ENCODE measurements at places on chromosomes 4 and X. TPM values are rescaled to one million over a fixed set of nuclear protein-coding genes. Genes with fewer than 3 reads are reported as not detected.

The DRD5 gene
- not detected for total RNA-seq

The TBC1D8B gene
- total RNA-seq: 1.6 TPM

The SYN1 gene
- total RNA-seq: not detected

The DCAF8L2 gene
- total RNA-seq: not detected

The MANBA gene
- 53.4 TPM for total RNA-seq

DNA sequence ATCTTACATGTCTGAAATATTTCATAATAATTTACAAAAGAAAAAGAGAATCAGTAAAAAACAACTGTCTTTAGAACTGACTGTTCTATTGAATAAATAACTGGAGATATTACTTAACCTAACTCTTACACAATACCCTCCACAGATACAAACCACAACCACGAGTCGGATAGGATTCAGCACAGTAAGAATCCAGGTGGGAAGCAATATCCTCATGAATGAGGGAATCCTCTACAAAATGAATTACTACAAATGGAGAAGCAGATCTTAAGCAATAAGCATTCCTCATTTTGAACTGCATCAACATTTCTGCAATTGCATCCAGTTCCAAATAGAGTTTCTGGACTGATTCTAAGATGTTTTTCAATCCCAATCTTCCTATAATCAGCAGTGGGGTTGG lies 227.1 kb downstream of the SH2D1A start:
- H3K4me1 ChIP-seq: no peaks in the 10 kb centered on the region
- H3K27me3 ChIP-seq: no peaks in the 10 kb centered on the region
- no peaks in the 10 kb centered on the region for H3K36me3 ChIP-seq
- no peak for DNase-seq
- H3K4me3 ChIP-seq: no peak overlapping the region

GRCh38 chr4:183435803-183436202 lies 8.6 kb upstream of the CDKN2AIP start:
- no peak for DNase-seq
- no peaks in the 10 kb centered on the region for H3K36me3 ChIP-seq
- H3K27me3 ChIP-seq: no peaks in the 10 kb centered on the region
- H3K4me3 ChIP-seq: no peak overlapping the region
- no peak overlapping the region for H3K27ac ChIP-seq

DNA sequence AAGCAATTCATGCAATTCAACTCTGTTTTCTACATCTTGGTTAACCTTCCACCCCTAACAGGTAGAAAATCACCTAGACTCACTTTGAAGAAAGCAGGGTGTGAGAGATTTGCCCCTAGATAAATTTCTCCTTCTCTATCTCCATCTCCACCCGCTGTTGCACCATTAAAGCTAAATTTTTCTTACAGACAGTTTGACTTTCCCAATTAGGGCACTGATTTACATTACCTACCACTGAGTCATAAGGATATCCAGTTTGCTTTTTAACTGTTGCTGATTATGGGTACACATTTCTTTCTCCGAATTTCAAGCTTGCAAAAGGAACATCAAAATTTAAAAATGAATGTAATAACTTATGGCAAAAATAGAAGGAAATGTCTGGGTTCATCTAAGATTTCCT lies 13.0 kb downstream of the SLC7A11 start:
- no peaks in the 10 kb centered on the region for H3K27me3 ChIP-seq
- H3K4me1 ChIP-seq: peaks cover 36% of the 10 kb centered on the region
- no peak overlapping the region for H3K4me3 ChIP-seq
- H3K36me3 ChIP-seq: no peaks in the 10 kb centered on the region

GRCh38 chr4:119626943-119627266 lies 1.7 kb downstream of the PDE5A start:
- DNase-seq: no peak
- H3K36me3 ChIP-seq: no peaks in the 10 kb centered on the region
- no peak overlapping the region for H3K27ac ChIP-seq
- peaks cover 19% of the 10 kb centered on the region for H3K27me3 ChIP-seq

- no peaks in the 10 kb centered on the region for H3K27me3 ChIP-seq
- no peaks in the 10 kb centered on the region for H3K36me3 ChIP-seq
- no peak overlapping the region for H3K4me3 ChIP-seq
- no peak overlapping the region for H3K27ac ChIP-seq
- H3K4me1 ChIP-seq: no peaks in the 10 kb centered on the region
These were observed 111.7 kb downstream of the FRMPD4 start for GRCh38 chrX:12249997-12250396.

- H3K4me3 ChIP-seq: peak overlapping the region; percentile 67
- DNase-seq: peak; percentile 4
- no peak overlapping the region for H3K27ac ChIP-seq
- H3K36me3 ChIP-seq: peaks cover 8% of the 10 kb centered on the region
These were observed 808 bp downstream of the THAP6 start for GRCh38 chr4:75514949-75515612.

DNA sequence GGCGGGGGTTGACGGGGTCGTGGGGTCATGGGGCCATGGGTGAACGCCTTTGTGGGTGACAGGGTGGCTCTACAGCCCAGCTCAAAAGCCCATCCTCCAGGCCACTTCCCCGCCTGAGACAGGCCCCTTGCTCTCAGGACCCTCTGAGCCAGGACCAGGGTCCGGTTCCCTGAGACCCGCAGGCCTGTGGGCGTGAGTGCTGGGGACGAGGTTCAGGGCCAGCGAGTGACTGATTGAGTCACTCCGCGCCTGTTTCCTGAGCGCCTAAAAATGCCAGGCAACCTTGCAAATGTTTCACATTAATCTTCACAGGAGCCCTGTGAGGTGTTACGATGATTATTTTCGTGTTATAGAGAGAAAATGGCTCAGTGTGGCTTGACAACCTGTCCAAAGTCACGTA lies 97.8 kb downstream of the ZNF674 start:
- H3K36me3 ChIP-seq: peaks cover 1% of the 10 kb centered on the region
- no peak overlapping the region for H3K27ac ChIP-seq
- H3K4me3 ChIP-seq: peak overlapping the region; percentile 59
- H3K27me3 ChIP-seq: no peaks in the 10 kb centered on the region
- no peak for DNase-seq

DNA sequence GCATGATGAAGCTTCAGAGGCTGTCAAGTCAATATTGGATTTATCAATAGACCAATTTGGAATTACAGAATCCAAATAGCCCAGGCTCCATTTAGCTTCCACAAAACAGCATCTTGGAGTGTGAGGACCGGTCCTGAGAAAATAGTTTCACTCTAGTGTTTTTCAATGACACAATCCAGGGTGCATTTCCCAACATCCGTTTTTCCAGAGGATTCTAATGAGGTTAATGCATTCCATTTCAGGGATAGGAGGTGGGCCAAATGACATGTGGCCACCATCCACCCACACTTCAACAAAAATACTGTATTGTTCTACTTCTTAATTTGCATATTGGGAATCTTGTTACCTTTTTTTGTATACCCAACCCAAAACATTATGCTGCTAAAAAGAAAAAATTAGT lies 229.8 kb upstream of the LDB2 start:
- H3K4me1 ChIP-seq: peaks cover 12% of the 10 kb centered on the region
- H3K36me3 ChIP-seq: no peaks in the 10 kb centered on the region
- no peak overlapping the region for H3K4me3 ChIP-seq
- no peaks in the 10 kb centered on the region for H3K27me3 ChIP-seq
- H3K27ac ChIP-seq: no peak overlapping the region

DNA sequence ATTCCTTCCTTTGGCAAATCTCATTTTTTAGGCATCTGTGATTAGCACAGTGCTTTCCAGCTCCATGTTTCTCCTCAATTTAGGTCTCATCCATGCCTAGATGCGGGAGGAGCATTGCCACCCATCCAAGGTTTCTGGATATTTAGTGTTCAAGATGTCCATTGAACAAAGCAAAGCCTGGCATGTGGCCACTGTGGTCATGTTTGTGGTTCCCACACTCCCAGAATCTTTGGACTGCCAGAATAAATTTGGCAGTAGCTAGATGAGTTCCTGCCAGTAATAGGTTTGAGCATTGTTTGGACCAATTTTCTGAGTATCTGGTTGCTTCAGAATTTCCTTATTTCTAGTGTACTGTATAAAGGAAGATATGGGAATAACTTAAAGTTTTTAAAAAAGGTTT lies 1124.1 kb downstream of the ADGRL3 start:
- H3K4me1 ChIP-seq: peaks cover 12% of the 10 kb centered on the region
- no peak for DNase-seq
- no peak overlapping the region for H3K27ac ChIP-seq
- H3K4me3 ChIP-seq: no peak overlapping the region

DNA sequence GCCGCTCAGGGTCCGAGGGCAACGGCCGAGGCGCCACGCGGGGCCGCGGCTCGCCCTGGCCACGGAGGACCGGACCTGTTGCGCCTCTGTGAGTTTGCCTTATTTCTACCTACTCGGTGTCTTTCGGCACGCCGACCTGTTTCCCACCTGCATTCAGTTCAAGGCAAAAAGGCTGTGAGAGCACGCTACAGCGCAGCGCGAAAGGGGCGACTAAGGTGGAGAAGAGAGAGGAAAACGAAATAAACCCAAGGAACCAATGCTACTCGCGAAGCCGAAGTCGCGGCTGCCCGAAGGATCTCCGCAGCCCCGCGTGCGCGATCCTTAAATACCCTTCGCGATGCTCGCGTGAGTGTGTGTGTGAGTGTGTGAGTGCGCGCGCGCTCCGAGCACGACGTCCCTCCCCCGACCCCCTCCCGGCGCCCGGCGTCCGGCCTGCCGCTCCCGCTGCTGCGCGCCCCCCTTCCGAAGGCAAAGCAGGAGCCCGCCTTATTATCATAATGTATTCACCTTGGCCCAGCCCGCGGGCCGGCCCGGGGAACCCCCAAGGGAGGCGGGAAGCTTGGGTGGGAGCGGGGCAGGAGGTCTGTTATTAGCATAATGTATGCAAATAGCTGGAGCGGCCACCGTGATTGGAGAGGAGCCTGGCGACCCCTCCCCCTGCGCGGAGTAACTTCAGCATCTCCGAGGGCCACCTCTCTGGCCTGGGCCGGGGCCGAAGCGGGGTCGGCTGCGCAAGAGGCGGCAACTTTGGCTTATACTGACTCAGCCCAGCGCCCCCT lies at the start of gene COL25A1:
COL25A1 (minus strand) TSS at position 298 of the 779 bp plus-strand sequence.
- H3K27ac ChIP-seq: no peak within 1 kb of the TSS
- H3K4me1 ChIP-seq: peaks cover 10% of the 10 kb centered on the region
- DNase-seq: peak; percentile 95
- H3K36me3 ChIP-seq: no peaks in the 10 kb centered on the region
- peaks cover 67% of the 10 kb centered on the region for H3K27me3 ChIP-seq
- H3K4me3 ChIP-seq: peak within 1 kb of the TSS; percentile 45

GRCh38 chrX:7068939-7069367 lies 78.6 kb upstream of the STS start:
- no peaks in the 10 kb centered on the region for H3K27me3 ChIP-seq
- H3K27ac ChIP-seq: no peak overlapping the region
- no peaks in the 10 kb centered on the region for H3K4me1 ChIP-seq
- no peaks in the 10 kb centered on the region for H3K36me3 ChIP-seq
- peak; percentile 18 for DNase-seq
- H3K4me3 ChIP-seq: no peak overlapping the region

DNA sequence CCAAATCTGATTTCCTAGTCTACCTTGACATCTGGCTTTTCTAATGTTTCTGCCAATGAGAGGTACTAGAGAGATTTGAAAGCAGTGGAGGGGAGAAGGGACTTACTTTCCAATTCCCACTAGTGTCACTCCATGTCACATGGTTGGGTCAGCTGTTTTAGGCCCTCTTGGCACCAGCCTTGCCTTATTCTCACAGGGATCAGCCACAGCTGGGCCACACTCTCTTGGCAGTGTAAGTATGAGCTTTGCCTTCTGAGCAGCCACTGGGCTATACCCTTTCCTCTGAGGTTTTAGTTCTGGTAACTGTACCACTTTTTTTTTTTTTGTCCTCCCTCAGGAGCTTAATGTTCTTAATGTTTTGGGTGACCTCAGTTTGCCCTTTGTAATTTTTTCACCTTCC lies 10.2 kb upstream of the ADH1C start:
- H3K36me3 ChIP-seq: no peaks in the 10 kb centered on the region
- no peaks in the 10 kb centered on the region for H3K27me3 ChIP-seq
- no peak overlapping the region for H3K4me3 ChIP-seq
- H3K27ac ChIP-seq: no peak overlapping the region
- H3K4me1 ChIP-seq: no peaks in the 10 kb centered on the region

DNA sequence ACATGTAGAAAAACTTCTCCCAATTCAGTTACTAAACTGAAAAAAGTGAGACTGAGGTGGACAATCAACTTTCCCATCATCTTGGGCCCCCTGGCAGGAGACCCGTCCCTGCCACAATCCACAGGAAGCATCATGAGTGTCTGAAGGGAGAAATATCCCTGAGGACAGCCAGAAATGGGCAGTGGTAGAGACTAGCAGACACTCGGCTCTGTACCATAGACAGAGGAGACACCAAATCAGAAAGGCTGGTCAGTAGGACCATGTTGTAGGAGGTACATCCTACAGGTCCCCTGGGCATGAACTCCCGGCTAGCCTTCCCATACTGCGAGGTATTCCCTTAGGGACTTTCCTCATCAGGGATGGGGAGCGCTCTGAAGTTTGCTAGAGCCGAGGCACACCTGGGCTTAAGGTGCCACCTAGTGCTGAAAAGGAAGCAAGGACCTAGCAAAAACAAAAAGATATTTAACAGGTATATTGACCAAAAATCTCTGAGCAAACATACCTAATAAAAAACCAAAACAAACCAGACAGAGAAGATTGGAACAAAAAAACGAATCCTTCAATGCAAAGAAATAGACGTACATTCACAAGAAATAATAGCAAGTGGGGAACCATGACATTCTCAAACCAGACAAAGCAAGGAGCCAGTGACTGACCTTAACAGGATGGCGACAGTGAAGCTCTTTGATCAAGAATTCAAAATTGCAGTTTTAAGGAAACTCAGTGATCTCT lies 55.6 kb downstream of the HAUS3 start:
- H3K27me3 ChIP-seq: no peaks in the 10 kb centered on the region
- DNase-seq: peak; percentile 76
- H3K4me3 ChIP-seq: no peak overlapping the region
- no peaks in the 10 kb centered on the region for H3K36me3 ChIP-seq

GRCh38 chr4:6235901-6236640 lies 33.6 kb upstream of the WFS1 start:
- H3K4me1 ChIP-seq: no peaks in the 10 kb centered on the region
- no peak overlapping the region for H3K27ac ChIP-seq
- no peak for DNase-seq
- H3K36me3 ChIP-seq: no peaks in the 10 kb centered on the region
- H3K4me3 ChIP-seq: no peak overlapping the region
- no peaks in the 10 kb centered on the region for H3K27me3 ChIP-seq

GRCh38 chrX:48893556-48894348 lies 3.8 kb downstream of the TIMM17B start:
- no peaks in the 10 kb centered on the region for H3K36me3 ChIP-seq
- H3K27me3 ChIP-seq: no peaks in the 10 kb centered on the region
- no peak for DNase-seq
- H3K4me3 ChIP-seq: no peak overlapping the region

DNA sequence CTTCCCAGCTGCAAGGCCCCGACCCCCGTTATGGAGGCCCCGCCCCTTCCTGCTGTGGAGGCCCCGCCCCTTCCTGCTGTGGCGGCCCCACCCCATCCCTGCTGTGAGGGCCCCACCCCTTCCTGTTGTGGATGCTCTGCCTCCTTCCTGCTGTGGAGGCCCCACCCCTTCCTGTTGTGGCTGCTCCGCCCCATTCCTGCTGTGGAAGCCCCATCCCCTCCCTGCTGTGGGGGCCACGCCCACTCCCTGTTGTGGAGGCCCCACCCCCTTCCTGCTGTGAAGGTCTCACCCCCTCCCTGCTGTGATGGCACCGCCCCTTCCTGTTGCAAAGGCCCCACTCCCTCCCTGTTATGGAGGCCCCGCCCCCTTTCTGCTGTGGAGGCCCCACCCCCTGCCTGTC lies 104.9 kb upstream of the PSAPL1 start:
- no peak overlapping the region for H3K4me3 ChIP-seq
- peak; percentile 29 for DNase-seq
- H3K27me3 ChIP-seq: no peaks in the 10 kb centered on the region
- H3K4me1 ChIP-seq: no peaks in the 10 kb centered on the region
